ENCODE measurements at places on chromosomes 7 and 10. TPM values are rescaled to one million over a fixed set of nuclear protein-coding genes. Genes with fewer than 3 reads are reported as not detected.

TMEM270 gene
- total RNA-seq: not detected

CYP2C8 gene
- not detected for total RNA-seq

VSTM4 gene
- 0.35 TPM for total RNA-seq

FLNC gene
- total RNA-seq: 170 TPM

TRIM73 gene
- total RNA-seq: 2.6 TPM

SLC13A1 gene
- total RNA-seq: not detected

VWDE gene
- not detected for total RNA-seq

SEMA4G gene
- 6.9 TPM for total RNA-seq

FGF8 gene
- not detected for total RNA-seq

SAP25 gene
- 0.29 TPM for total RNA-seq

ADARB2 gene
- total RNA-seq: 0.39 TPM

AOAH gene
- total RNA-seq: 0.64 TPM

VIPR2 gene
- total RNA-seq: not detected

PTPN20 gene
- total RNA-seq: 0.39 TPM

SUN3 gene
- total RNA-seq: 0.64 TPM

CTNNA3 gene
- total RNA-seq: not detected

PRKCQ gene
- 1.9 TPM for total RNA-seq

AFAP1L2 gene
- 3.4 TPM for total RNA-seq

C7orf57 gene
- 0.64 TPM for total RNA-seq

RNF148 gene
- total RNA-seq: not detected

ASB15 gene
- not detected for total RNA-seq

CCAR1 gene
- 66.8 TPM for total RNA-seq

PROSER2 gene
- total RNA-seq: 12.7 TPM

GPR26 gene
- total RNA-seq: not detected

MRLN gene
- total RNA-seq: not detected

NPY4R gene
- not detected for total RNA-seq

RBP3 gene
- not detected for total RNA-seq

JAZF1 gene
- 8.9 TPM for total RNA-seq

PALD1 gene
- total RNA-seq: 197 TPM

FBXO24 gene
- total RNA-seq: not detected

RBM33 gene
- total RNA-seq: 19.1 TPM

SCART1 gene
- 0.44 TPM for total RNA-seq

OR13A1 gene
- total RNA-seq: not detected

GIMAP5 gene
- total RNA-seq: 28.6 TPM

GNAT3 gene
- total RNA-seq: not detected

CHAT gene
- total RNA-seq: not detected

DNAH11 gene
- 3.4 TPM for total RNA-seq

ANKRD2 gene
- total RNA-seq: not detected

TEX47 gene
- total RNA-seq: not detected

GDF2 gene
- not detected for total RNA-seq

TMEM229A gene
- not detected for total RNA-seq

C10orf105 gene
- total RNA-seq: not detected

NCF1 gene
- not detected for total RNA-seq

CCDC136 gene
- total RNA-seq: 0.19 TPM

PARG gene
- 22.0 TPM for total RNA-seq

CPA2 gene
- not detected for total RNA-seq

FAM25C gene
- total RNA-seq: not detected

ADRA2A gene
- total RNA-seq: 0.48 TPM

CFAP58 gene
- 1.7 TPM for total RNA-seq

DRGX gene
- not detected for total RNA-seq
